ENCODE measurements at places on chromosomes 1 and 21.

- no peak for DNase-seq
These were observed 529.4 kb downstream of the KIF26B start for GRCh38 chr1:245684166-245684565.

DNA sequence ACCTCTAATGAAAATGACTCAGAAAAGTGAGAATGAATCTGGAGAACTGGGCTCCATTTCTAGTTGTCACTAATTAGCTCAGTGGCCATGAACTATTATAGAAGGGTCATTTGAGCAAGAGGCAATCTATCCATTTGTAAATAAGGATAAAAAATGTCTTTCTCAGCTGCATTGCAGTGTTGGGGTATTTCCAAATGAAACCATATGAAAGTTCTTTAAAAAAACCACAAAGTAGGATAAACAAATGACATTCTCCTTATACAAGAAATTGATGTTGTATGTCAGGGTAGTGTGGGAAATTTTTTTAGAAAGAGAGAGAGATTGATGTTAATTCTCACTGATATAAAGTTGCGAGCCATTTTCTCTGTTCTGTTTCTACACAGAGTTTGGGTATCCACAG lies 26.0 kb downstream of the FMO3 start:
- DNase-seq: no peak

DNA sequence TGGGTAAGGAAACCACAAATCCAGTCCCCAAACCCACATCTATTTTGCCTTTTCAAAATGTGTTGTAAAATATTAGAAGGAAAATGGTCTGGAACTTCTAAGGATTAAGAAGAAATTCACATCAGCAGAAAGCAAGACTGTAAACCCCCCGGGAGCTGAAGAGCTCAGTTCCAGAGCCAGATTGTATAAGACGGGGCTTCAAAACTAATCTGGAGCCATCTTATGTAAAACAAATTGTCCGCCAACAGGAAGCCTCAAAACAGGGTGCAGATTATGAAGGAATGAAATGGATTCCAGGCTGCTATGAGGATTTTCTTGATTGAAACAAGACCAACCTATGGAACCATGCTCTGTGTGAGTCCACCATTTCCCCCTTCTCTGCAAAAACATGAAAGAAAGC lies 25.1 kb upstream of the HUNK start:
- no peak for DNase-seq

DNA sequence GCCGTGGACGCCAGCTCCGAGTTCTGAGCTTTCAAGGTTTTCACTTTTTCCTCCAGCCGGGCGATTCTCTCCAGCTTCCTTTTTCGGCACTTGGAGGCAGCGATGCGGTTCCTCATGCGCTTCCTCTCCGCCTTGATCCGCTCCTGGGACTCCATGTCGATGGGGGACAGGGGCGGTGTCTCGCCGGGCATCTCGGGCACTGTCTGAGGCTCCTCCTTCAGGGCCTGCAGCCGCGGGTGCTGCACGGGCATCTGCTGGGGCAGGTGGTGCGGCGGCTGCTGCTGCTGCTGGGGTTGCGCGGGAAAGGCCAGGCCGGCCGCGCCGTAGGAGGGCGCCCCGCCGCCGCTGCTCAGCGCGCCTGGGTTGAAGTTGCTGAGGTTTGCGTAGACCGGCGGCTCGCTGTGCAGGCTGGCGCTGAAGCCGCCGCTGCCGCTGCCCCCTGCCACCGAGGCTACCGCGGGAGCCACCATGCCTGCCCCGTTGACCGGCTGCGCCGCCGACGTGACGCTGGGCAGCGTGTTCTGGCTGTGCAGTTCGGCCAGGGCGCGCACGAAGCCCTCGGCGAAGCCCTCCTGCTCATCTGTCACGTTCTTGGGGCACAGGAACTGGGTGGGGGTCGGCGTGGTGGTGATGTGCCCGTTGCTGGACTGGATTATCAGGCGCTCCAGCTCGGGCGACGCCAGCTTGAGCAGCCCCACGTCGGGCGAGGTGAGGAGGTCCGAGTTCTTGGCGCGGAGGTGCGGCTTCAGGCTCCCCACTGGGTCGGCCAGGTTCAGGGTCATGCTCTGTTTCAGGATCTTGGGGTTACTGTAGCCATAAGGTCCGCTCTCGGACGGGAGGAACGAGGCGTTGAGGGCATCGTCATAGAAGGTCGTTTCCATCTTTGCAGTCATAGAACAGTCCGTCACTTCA lies 1.4 kb downstream of the JUN start:
- no peak for DNase-seq

Data from HS-27A (cell line).